ENCODE measurements at places on chromosomes 5 and 9.

GRCh38 chr5:71456362-71456743, 902 bp downstream of the BDP1 start:
- DNase-seq = no peak

GRCh38 chr9:98909935-98910334, 33.8 kb upstream of the COL15A1 start:
- no peak for DNase-seq

DNA sequence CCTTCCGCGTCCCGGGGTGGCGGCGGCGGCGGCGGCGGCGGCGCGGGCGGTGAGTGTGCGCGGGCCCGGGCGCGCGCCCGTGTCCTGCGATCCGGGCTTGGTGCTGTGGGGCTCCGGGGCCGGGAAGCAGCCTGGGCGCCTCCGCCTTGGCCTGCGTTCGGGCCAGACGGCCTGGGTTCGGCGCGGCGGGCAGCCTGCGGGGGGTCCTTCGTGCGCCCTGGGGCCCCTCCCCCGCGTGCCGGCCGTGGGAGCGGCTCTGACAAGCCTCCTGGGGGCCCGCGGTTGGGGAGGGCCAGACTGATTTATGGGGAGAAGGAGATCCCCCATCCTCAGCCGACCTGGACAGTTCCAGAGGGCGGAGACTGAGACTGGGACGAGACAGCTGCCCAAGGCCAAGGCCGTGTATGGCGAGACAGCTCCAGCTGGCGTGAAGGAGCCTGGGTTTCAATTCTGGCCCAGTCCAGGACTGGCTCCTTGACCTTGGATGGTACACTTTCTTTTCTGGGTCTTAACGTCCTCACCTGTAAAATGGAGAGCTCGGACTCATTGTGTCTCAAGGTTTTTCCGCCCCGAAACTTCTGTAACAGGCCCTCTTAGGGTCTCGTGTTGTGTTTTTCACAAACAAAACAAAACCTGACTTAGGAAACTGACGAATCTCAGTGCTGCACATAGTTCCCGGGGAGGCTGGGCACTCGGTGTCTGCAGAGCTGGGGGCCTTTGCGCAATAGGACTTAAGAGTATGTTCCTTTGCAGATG, 603 bp downstream of the TMEM268 start:
- DNase-seq = no peak

- DNase-seq = no peak
Observed at GRCh38 chr9:127954831-127955293, 17.2 kb upstream of the DPM2 start.

DNA sequence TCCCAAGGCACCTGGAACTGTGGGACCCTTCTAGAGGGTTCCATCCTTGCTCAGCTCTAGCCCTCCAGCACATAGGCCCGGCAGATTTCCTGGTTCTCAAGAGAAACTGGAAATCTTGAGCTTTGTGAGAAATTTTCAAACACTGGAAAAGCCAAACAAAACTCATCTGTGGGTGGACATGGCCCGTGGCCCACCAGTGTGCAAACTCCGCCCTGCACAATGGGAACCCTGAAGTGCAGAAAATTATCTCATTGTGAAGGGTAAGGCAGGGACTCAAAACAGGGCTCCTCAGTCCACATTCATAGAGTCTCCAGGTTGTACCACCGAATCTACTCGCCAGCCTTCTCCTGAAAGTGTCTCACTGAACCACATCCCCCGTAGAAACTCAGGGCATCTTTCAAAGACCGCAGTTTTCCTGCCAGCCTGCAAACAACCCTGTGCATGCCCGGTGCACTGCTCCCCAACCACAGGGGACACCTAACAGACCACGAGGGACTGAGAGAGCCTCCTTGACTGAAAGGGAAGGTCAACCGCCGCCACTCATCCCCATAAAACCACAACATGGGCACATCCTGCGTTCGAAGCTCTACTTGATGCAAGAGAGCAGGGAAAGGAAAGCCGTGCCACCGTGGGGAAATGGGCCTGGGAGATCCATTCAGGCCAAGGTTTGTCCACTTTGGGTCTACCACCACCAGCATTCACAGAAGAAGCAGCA, 18.1 kb downstream of the ADAMTS2 start:
- no peak for DNase-seq

DNA sequence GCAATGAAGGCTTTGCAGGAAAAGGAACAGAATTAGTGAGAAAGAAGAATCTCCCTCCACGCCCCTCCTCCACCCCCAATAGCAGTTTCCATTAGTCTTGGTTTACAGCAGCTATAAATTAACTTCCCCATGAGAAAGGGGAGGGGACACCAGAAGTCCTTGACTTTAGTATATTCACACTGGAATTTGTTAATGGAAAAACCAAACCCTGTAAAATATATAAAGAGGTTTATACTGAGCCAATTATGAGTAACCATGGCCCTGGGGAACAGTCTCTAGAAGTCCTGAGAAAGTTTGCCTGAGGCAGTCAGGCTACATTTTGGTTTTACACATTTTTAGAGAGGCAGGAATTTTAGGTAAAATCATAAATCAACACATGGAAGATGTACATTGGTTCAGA, 88.5 kb downstream of the ALDH1A1 start:
- DNase-seq = no peak

- DNase-seq = no peak
Observed at GRCh38 chr9:125337236-125337635, 75.6 kb downstream of the GAPVD1 start.

- DNase-seq = no peak
Observed at GRCh38 chr5:93595420-93596147, 12.6 kb downstream of the NR2F1 start.

GRCh38 chr5:123176938-123177275, 87.9 kb downstream of the PRDM6 start:
- DNase-seq = no peak

GRCh38 chr5:170247363-170247762, 14.6 kb downstream of the C5orf58 start:
- no peak for DNase-seq

DNA sequence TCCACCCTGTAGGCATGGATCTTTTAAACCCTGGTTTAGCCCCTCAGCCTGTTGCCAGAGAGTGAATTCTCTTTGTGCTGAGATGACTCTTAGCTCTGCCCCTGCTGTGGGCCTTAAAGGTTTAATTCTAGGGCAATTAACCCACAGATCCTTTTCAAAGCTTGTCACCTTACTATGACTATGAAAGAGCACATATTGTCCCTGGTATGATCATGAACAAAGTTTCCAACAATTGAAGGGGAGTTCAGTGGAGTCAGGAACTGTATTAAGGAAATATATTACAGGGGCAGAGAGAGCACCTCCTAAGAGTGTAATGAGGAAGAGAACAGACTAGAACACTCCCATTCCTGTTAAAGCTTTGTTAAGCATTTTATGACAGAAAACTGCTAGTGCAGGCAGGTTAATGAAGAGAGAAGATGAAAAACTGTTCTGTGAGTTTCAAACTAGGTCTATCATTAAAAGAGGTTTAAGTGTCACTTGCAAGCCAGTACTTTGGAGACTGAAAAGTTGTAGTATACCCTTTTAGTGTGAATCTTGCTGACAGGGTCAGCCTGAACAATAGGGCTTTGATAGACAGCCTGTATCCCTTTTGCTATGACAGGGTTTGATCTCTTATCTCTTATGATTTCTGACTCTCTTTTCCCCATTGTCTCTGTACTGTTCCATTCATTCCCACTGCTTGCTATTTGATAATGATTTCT, 104.2 kb upstream of the ELL2 start:
- DNase-seq = no peak

DNA sequence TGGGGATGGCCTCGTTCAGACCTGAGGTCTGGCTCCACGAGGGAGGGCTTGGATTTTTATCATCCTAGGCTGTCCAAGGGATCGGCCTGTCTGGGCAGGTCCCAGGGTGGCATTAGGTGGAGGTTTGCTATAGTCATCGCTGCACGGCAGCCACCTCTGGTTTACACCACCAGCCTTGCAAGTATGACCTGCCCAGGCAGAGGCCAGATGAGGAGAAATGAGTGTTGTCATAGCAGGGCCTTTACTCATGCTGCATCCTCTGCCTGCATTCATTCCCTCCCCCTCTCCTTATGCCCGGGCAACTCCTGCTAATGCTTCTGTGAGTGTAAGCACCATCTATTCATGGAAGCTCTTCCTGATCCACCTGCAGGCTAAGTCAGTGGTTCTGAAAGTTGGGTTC, 15.3 kb upstream of the NDST1 start:
- DNase-seq = no peak

DNA sequence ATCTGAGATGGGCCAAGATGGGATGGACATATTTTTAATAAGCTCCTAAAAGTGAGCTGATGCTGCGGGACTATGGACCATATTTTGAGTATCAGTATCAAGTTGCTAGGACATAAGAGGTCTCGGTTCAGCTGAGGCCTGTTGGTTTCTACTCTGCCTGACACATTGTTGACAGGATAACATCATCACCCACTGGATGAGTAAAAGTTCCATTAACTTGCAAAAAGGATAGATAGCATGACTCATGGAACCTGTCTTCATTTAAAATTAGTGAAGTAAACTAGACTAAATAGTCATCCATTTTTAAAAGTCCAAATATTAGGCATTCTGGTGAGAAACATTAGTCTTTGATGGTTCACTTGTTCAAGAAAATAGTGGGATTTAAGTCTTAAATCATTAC, 33.3 kb downstream of the PARP8 start:
- DNase-seq = no peak

All from iPS DF 19.7 (cell line).